ENCODE measurements at places on chromosomes 4 and X. TPM values are rescaled to one million over a fixed set of nuclear protein-coding genes. Genes with fewer than 3 reads are reported as not detected.
A peak's percentile ranks its signal among the peaks of the same experiment; 100 is the strongest.

DNA sequence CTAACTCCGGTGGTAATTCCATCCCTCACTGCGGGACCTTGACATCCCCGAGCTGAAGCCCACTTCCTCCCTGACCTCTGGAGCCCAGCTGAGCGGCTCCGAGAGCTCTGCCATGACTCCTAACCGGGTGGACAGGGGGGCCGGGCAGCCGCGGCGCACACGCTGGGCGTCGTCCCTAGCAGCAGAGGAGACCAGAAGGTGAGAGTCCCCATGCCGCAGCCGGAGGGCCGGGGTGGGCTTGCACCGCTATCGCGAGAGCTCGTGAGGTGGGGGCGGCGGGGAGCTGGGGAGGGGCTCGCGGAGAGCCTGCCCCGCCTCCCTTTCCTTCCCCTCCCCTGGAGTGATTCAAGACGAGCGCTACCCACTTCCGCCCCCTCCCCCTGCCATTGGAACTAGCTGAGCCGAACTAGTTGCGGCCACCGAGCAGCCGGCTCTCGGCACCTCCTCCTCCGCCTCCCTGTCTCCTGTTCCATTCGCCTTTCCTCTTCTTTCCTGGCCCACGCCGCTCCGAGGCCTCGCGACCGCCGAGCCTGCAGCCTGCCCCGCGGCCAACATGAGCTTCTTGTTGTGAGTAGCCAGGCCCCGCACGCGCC is at the start of gene MOB1B:
Gene MOB1B (plus strand): TSS at position 386 of the 593 bp plus-strand sequence. CDS start 168 bp downstream, at position 554.
- H3K36me3 ChIP-seq = peaks cover 3% of the 10 kb centered on the region
- peak within 1 kb of the TSS; percentile 96 for H3K27ac ChIP-seq
- no peaks in the 10 kb centered on the region for H3K27me3 ChIP-seq
- peaks cover 17% of the 10 kb centered on the region for H3K4me1 ChIP-seq
- DNase-seq = peak; percentile 90

DNA sequence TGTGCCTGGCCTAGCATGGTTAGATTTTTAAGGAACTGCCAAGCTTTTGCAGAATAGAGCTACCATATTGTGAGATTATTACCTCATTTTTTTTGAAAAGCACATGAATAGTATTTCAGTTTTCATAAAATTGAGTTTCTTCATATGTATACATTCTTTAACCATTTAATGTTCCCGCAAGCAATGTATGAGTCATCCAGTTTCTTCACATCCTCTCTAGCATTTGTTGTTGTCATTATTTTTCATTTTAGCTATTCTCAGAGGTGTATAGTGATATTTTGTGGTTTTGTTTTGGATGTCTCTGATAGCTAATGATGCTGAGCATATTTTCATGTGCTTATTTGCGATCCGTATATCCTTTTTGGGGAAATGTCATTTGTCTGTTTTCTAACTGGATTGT is 74.9 kb downstream of the GLUD2 start:
- H3K36me3 ChIP-seq = no peaks in the 10 kb centered on the region
- no peak overlapping the region for H3K27ac ChIP-seq
- H3K27me3 ChIP-seq = no peaks in the 10 kb centered on the region
- DNase-seq = no peak
- peaks cover 5% of the 10 kb centered on the region for H3K4me1 ChIP-seq

DNA sequence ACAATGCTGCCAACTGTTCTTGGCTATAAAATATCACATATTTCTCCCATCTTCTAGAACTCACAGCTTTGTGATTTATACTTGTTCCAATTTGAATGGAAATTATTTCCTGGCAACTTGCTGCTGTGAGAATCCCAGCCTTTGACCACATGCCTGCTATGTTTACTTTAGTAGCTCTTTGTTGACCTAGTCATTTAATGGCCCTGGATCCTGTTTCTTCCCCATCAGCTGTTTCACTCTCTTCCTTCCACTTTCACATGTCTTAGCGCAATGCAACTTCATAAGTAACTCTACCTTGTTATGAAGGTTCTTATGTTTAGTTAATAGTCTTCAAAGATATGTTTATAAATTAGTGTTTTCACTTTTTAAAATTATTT is 1973.6 kb upstream of the AGA start:
- DNase-seq = no peak
- H3K27ac ChIP-seq = no peak overlapping the region
- H3K36me3 ChIP-seq = no peaks in the 10 kb centered on the region
- peaks cover 20% of the 10 kb centered on the region for H3K4me1 ChIP-seq

- DNase-seq = no peak
- no peaks in the 10 kb centered on the region for H3K36me3 ChIP-seq
- no peaks in the 10 kb centered on the region for H3K27me3 ChIP-seq
- H3K4me1 ChIP-seq = peaks cover 30% of the 10 kb centered on the region
These were observed 1.1 kb downstream of the OCIAD2 start for GRCh38 chr4:48905363-48906015.

DNA sequence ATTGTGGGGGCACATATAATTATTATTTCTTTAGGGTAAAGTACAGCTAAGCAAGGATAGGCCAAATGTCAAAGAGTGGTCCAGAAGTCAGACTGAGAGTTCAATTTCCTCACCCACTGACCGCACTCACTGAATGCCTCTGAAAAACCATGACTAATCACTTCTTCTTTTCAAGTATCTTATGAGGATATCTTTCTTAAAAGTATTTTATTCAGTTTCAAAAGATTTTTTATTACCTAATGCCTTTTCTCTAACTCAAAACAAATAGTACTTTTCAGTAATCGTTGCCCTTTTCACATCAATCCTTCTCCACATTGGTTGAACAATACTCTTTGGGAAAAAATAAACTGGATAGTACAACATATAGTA is 61.7 kb upstream of the CAMK2D start:
- DNase-seq = no peak
- no peaks in the 10 kb centered on the region for H3K36me3 ChIP-seq
- H3K4me3 ChIP-seq = no peak overlapping the region
- no peaks in the 10 kb centered on the region for H3K27me3 ChIP-seq

- DNase-seq = no peak
- no peaks in the 10 kb centered on the region for H3K4me1 ChIP-seq
- peaks cover 2% of the 10 kb centered on the region for H3K36me3 ChIP-seq
- H3K4me3 ChIP-seq = no peak overlapping the region
These were observed 9.7 kb upstream of the TSR2 start for GRCh38 chrX:54430519-54430918.

DNA sequence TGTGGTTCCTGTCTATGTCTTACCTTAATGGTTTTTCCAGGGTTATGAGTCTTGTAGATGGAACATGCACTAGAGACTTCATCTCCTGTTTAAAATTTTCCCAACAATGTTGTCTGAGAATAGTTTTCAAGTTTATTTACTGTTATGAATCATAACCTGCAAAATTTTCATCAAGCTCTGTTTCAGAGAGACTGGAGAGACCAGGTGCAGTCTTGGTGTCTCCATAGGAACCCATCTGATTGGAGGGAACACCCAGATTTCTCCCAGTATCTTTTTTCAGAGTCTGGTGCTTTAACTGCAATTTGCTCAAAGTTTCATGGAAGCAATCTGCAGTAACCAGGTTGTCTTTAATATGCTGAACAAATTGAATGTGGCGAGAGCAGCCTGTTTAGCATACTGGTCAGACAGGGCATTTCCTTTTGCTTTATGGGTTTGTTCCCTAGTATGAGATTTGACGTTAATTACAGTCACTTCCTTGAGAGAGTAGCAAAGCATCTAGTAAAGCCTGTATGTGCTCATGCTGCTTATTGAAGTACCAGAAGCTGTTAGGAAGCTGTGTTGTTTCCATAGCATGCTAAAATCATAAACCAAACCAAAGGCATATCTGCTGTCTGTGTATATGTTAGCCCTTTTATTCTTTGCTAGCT is 18.8 kb upstream of the VSIG1 start:
- H3K4me1 ChIP-seq = no peaks in the 10 kb centered on the region
- DNase-seq = no peak
- peaks cover 39% of the 10 kb centered on the region for H3K27me3 ChIP-seq
- no peak overlapping the region for H3K27ac ChIP-seq
- H3K4me3 ChIP-seq = no peak overlapping the region

GRCh38 chr4:3291411-3291968 is 1.3 kb upstream of the RGS12 start:
- H3K27me3 ChIP-seq = no peaks in the 10 kb centered on the region
- peak overlapping the region; percentile 88 for H3K4me3 ChIP-seq
- peaks cover 23% of the 10 kb centered on the region for H3K4me1 ChIP-seq
- DNase-seq = no peak

DNA sequence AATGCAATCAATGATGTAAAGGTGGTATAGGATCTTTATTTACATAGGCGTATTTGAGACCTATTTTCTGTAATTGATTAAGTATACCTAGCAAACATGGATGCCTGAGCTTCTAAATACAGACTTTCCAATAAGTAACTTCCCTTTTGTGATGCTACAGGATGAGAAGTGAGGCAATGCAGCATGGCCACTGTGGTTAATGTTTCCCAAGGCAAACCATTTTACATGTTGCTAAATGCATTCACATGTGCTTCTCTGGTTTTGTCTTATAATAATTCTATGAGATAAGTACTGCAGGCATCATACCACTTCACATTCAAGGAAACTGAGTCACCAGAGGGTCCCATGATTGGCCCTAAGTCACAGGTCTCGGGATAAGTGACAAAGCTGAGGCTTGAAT is 35.7 kb upstream of the NKX3-2 start:
- H3K27me3 ChIP-seq = no peaks in the 10 kb centered on the region
- DNase-seq = no peak
- no peak overlapping the region for H3K27ac ChIP-seq
- H3K4me1 ChIP-seq = no peaks in the 10 kb centered on the region

GRCh38 chrX:123814343-123814742 is 45.5 kb upstream of the XIAP start:
- H3K4me3 ChIP-seq = no peak overlapping the region
- no peaks in the 10 kb centered on the region for H3K36me3 ChIP-seq
- DNase-seq = no peak
- H3K27me3 ChIP-seq = no peaks in the 10 kb centered on the region

GRCh38 chr4:9988933-9989332 is 32.4 kb downstream of the SLC2A9 start:
- no peak for DNase-seq
- no peak overlapping the region for H3K27ac ChIP-seq
- peaks cover 11% of the 10 kb centered on the region for H3K27me3 ChIP-seq
- H3K4me3 ChIP-seq = no peak overlapping the region
- H3K36me3 ChIP-seq = peaks cover 1% of the 10 kb centered on the region

GRCh38 chr4:140297221-140297570 is 76.2 kb upstream of the SCOC start:
- no peak for DNase-seq
- H3K36me3 ChIP-seq = no peaks in the 10 kb centered on the region
- no peak overlapping the region for H3K27ac ChIP-seq
- H3K4me3 ChIP-seq = no peak overlapping the region

DNA sequence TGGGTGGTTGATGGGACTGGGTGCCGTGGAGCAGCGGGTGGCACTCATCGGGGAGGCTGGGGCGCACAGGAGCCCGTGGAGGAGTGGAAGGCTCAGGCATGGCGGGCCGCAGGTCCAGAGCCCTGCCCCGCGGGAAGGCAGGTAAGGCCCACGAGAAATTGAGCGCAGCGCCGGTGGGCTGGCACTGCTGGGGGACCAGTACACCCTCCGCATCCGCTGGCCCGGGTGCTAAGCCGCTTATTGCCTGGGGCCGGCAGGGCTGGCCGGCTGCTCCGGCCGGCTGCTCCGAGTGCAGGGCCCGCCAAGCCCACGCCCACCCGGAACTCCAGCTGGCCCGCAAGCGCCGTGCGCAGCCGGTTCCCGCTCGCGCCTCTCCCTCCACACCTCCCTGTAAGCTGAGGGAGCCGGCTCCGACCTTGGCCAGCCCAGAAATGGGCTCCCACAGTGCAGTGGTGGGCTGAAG is 85.1 kb upstream of the FAT4 start:
- H3K4me3 ChIP-seq = no peak overlapping the region
- no peaks in the 10 kb centered on the region for H3K36me3 ChIP-seq
- no peak overlapping the region for H3K27ac ChIP-seq
- peak; percentile 79 for DNase-seq
- no peaks in the 10 kb centered on the region for H3K4me1 ChIP-seq
- H3K27me3 ChIP-seq = no peaks in the 10 kb centered on the region

WDFY3 gene
- 80.1 TPM for total RNA-seq

IL13RA2 gene
- not detected for total RNA-seq

MTM1 gene
- total RNA-seq = 11.0 TPM

NPY2R gene
- total RNA-seq = not detected

All from chondrocyte (in vitro differentiated cells).